ENCODE measurements at places on chromosomes 2 and 18.

DNA sequence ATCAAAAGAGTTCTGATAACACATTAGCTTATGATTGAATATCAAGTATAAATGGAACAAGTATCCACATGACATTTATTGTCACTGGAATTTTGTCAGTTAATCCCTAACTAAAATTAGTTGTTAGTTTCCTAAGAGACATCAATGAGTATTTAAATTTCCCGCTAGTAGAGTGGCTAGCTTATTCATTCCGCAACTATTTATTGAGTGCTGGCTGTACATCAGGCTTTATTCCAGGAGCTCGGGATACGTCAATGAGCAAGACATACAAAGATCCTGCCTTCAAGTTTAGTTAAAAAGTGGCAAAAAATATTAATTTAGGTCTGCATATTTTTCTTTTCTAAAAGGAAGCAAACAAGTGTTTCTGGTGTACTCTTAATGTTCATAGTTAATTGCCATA lies 59.3 kb downstream of the PRKRA start:
- no peak for DNase-seq

- no peak for DNase-seq
These were observed 23.3 kb downstream of the EDAR start for GRCh38 chr2:108965540-108966289.

DNA sequence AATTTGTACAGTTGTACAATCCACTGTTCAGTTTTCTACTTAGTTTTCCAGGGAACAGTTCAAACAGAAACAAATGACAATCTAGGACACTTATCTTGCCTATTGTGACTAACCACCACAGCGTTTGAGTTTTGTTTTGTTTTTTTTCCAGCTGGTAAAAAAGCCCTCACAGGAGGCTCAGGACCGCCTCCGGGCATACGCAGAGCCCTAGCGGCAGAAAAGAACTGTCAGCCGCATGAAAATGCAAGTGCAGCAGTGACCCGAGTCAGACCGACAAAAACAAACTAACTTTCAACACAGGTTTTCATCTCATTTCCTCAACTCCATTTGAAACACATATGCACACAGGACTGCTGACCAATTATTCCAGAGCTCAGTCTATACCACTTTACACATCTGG lies 68.6 kb downstream of the STEAP3 start:
- no peak for DNase-seq

DNA sequence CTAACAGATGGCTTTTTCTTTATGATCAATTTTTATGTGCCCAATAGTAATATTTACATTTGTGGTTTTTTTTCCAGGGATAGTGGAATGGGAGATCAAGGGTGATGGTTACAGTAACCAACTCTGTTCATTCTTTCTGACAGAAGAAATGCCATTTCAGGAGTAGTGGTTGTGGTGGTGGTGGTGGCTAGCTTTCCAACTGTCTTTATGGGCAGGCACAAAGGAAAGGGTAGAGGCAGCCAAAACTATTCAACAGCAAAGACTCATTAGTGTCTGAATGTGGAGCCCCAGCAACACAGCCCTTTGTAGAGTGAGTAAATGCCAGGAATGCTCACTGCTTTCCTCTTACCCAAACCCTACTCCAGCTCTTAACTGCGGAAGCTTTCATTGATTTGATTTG lies 227.7 kb downstream of the RND3 start:
- DNase-seq = no peak

- DNase-seq = no peak
These were observed 1.2 kb downstream of the SLC35F5 start for GRCh38 chr2:113755035-113755834.

DNA sequence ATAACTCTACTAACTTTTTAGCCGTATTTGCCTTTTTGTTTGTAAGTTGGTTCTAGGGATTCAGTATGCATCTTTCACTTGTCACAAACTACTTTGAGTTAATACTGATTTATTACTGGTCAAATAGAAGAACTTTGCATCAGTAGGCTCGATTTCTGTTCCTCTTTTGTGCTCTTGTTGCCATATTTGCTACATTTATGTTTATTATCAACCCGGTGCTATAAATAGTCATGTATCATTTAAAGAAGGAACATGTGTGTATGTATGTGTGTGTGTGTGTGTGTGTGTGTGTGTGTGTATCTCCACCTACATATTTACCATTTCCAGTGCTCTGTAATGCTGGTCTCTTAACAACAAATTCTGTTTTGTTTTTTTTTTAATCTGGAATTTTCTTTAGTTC lies 79.6 kb upstream of the B3GNT7 start:
- no peak for DNase-seq

DNA sequence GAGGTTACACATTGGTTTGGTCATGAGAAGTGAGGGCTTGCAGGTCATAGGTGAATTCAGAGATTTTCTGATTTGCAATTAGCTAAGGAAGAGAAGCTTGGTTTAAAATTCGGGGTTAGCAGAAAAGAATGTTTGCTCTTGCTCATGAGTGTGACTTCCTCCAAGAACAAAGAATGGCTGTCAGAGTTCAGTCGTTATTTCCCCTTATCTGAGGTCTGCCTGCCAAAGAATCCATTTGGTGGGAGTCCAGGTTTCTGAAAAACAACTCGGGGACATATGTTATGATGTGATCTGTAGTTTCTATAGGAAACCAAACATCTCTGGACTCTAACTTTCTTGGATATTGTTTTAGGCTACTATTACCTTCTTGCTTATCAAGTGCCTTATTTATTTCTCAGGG lies 3.2 kb upstream of the UGT1A6 start:
- DNase-seq = no peak

GRCh38 chr2:120539937-120540718 lies 194.2 kb downstream of the INHBB start:
- DNase-seq = no peak

- DNase-seq = no peak
These were observed 155.0 kb upstream of the SLC8A1 start for GRCh38 chr2:40606862-40607261.

GRCh38 chr2:109125593-109126500 lies 3.2 kb upstream of the SH3RF3 start:
- peak; percentile 52 for DNase-seq

DNA sequence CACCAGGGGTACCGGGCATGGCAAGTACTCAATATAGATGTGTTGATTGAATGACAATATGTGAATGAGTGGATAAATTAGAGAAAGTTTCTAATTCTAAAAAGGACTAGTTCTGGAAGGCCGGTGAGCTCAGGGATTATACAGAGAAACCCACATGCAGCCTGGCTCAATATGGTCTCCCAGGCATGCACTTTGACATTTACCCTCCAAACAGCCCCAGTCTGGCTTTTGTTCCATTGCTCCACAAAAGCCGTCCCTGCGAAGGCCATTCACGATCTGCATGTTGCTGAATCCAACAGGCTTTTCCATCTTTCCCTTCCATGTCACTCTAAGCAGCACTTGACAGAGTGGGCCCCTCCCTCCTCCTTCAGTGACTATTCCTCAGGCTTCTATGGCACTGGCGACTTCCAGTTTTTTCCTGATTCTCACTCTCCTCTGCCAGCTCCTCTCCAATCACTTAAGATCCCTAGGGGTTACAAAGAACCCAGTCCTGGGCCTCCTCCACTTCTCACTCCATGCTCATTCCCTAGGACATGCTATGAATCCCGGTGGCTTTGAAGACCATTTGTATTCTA lies 266.7 kb downstream of the AFF3 start:
- no peak for DNase-seq

- no peak for DNase-seq
These were observed 141.9 kb downstream of the TTC32 start for GRCh38 chr2:19759880-19760279.

DNA sequence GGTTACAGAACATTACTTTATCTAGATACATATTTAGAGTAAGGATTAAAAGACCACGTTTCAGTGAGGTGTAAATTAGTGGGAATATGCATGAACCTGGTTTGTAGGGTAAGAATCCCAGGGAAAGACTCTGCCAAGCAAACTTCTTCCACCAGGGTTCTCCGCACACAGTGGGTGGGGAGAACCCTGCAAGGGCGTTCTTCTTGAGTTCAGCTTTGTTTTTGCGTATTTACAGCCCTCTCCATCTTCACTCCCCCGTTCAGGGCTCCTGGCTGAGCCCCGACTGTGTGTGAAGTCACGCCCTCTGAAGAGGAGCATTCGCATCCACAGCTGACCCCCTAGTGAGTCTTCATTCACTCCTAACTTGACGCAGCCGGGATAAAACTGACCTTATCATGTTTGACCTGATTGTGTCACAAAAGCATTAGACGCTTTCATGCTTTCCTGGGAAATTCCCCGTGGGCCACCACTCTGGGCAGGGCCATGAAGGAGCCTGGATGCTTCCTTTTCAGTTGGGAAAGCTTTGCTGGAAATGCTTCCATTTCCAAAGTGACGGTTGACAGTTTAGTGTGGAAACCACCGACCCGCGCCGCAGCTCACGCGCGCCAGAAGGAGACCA lies 1.0 kb downstream of the ALKAL2 start:
- DNase-seq = no peak

GRCh38 chr2:64291181-64291580 lies 147.0 kb upstream of the PELI1 start:
- no peak for DNase-seq

GRCh38 chr18:77632758-77633157 lies 383.1 kb downstream of the GALR1 start:
- no peak for DNase-seq

- no peak for DNase-seq
These were observed 22.6 kb upstream of the BCL2 start for GRCh38 chr18:63342206-63342605.

GRCh38 chr2:7738596-7738995 lies 821.4 kb downstream of the RNF144A start:
- no peak for DNase-seq

- no peak for DNase-seq
These were observed 61.4 kb upstream of the REL start for GRCh38 chr2:60819936-60820335.

GRCh38 chr18:7596147-7596546 lies 29.0 kb downstream of the PTPRM start:
- DNase-seq = no peak

DNA sequence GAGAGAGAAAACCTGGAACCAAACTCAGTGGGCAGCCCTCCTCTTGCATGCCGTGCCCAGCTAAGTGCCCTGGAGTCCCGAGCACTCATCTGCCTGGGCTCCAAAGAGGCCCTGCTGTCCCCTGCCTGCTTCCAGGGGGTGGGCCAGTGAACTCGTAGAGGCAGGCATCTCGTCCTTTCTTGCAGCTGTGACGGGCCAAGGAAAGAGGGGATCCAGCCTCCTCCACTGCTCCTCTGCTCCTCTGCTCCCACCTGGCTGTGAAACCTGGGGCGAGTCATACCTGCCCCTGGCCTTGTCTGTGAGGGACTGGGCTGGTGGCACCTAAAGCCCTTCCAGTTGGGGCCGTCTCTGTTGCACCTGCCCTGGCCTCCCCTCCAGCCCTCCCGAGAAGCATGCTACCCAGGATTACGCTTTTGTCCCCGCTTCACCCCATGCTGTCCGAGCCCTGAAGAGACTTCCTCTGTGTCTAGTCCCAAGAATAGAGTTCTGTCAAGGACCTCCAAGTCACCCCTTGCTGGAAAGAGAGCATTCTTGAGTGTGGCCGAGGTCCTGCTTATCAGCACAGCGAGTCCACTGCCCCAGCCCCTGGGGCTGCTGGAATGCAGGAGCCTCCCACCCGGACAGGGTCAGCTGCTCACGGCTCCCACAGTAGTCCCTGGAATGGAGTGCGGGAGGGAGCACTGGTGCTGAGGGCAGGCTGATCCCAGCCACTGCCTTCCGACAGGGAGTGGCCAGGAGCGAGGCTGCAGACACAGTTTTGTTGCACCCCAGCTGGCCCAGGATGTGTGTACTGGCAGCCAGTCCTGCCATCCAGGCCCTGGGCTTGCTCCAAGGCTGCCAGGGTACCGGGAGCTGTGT lies 14.3 kb downstream of the KCNK3 start:
- DNase-seq = no peak

- DNase-seq = no peak
These were observed 259.0 kb upstream of the RASGRP3 start for GRCh38 chr2:33217406-33217805.

- DNase-seq = no peak
These were observed 4.5 kb downstream of the SEMA4F start for GRCh38 chr2:74658516-74658915.

GRCh38 chr2:24898122-24899109 lies 21.6 kb downstream of the ADCY3 start:
- no peak for DNase-seq

- peak; percentile 64 for DNase-seq
These were observed 21.2 kb upstream of the NAB1 start for GRCh38 chr2:190627448-190628412.

- DNase-seq = no peak
These were observed 62.3 kb downstream of the NCK2 start for GRCh38 chr2:105806996-105807395.

DNA sequence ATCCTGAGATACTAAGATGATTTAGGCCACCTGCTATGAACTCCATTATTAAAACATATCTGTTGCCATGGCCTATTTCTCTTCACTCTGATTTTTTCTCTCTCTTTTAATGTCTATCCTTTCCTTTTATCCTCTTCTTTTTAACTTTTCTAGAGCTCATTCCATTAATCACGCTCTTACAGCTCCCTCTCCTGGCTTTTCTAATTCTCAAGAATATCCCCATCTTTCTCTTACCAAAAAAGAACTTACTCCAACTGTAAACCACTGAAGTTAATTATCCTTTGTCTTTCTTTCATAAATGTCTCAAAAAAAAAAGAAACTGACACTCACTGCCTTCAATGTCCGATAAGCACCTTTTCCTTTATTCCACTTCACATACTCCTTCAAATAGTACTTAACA lies 7.9 kb downstream of the PPP3R1 start:
- DNase-seq = no peak

GRCh38 chr18:67104700-67105284 lies 411.7 kb downstream of the DSEL start:
- DNase-seq = peak; percentile 62

- DNase-seq = peak; percentile 74
These were observed 25.2 kb upstream of the LCLAT1 start for GRCh38 chr2:30421604-30422443.

- DNase-seq = peak; percentile 83
These were observed 89.5 kb downstream of the ZFP36L2 start for GRCh38 chr2:43136876-43137275.

DNA sequence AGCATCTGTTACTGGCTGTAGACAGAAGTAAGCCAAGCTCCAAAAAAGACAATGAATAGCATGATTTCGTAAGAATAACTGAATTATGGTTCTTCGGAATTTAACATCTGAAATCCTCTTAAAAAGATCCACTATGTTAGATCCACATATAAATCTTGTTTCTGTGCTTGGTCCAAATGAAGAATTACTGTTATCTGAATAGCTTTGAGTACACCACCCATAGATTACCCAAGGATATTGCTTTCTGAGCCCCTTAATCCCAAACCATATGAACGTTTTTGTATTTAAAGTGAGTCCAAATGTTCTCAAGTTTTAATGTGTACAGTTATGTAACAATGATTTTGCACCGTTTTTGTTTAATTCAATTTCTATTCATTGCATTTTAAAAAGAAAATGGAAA lies 124.9 kb downstream of the DSC3 start:
- no peak for DNase-seq

GRCh38 chr2:205885492-205886099 lies 200.4 kb downstream of the INO80D start:
- DNase-seq = peak; percentile 75

DNA sequence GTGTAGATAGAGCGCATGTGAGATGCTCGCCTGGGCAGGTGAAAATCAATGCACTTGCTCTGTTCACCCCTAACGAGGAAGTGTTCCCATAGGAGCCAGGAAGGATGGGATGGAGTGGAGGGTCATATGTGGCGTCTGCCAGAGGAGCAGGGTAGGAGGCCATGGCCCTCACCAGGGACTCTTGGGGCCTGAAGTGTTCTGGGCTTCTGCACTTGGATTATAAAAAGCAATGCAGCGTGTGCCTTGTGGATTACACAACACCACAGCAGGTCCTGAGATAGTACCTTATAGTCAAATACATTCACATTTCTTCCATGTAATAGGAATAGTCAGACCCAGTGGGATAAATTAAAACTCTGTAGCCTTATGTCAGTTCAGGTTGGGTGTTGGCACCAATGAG lies 100.1 kb downstream of the CABLES1 start:
- DNase-seq = no peak

Measured in activated CD8-positive, alpha-beta memory T cell treated with anti-CD3 and anti-CD28 coated beads for 24 hours (primary cell).